ENCODE measurements at places on chromosomes 1 and 21.

DNA sequence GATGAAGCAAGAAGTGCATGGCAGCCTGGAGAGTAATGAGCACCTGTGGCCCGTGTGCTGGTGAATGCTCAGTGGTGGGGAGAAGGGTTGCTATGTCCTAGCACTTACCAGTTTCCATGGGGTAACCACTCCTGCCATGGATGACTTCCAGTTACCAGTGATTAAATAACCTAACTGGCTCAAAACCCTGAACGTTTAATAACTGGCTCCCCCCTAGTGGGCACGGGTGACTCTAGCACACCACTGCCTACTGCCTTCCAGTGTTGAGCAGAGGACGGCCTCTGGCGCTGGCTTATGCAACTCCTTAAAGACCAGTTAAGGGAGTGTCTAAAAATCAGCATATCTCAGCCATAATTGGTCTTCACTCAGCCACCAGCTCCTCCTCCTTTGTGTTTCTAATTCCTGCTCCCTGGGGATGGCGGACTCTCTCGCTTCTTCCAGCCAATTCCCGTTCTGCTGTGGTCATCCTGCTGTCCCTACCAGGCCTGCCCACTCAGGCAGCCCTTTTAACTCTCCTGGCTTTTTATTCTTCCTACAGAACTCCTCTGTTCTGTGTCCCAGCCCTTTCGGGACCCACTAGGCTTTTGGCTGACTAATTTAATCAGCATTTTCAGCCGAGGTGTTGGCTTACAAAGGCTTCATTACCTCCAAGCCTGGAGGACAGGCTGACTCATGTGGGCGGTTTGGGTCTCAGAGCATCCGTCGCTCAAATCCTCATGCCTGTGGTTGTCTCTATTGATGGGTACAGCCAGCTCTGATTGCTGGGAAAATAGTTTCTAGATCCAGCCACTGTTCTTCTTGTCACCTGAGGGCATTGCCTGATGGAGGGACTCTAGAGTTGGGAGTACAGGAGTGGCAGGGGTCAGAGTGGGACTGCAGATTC, 332.4 kb downstream of the CAMTA1 start:
- peak; percentile 54 for DNase-seq

DNA sequence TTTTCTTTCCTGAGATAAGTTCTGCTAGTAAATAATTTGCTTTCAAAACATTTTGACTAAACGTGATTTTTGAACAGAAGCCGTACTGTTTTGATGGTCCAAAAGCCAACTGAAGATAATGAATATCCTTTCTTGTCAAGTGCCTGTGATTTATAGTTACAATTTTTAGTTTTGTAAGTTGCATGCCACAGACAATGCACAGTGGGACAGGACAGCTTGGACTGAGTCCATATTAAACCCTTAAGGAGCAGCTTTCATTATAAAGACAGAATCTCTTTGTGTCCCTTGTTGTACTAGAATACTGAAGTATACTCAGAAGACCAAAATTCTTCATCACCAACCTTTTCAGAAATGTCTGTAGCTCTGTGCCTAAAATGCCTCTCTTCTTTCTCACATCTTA, 92.2 kb downstream of the LTN1 start:
- DNase-seq = no peak

DNA sequence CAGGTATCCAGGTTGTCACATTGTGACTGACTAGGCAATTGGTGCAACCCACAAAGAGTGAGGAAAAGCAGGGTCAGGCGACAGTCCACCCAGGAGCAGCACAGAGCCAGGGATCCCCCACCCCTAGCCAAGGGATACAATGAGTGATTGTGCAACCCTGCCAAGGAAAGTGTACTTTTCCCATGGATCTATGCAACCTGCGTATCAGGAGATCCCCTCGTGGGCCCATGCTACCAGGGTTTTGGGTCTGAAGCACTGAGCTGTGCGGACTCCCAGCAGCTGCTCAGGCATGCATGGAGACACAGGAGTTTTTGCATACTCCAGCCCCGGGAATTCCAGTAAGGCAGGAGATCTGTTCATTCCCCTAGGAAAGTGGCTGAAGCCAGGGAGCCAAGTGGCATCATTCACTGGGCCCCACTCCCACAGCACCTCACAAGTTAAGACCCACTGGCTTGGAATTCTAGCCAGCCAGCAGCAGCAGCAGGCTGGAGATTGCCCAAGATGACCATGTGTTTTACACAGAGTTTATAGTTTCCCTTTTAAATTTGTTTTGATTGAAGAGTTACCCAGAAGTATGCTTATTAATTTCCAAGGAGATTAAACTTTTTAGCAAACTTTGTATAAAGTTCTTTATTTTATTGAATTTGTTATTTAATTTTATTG, 136.0 kb downstream of the LTN1 start:
- no peak for DNase-seq

- no peak for DNase-seq
Measured at GRCh38 chr1:245247801-245248200, 93.0 kb downstream of the KIF26B start.

DNA sequence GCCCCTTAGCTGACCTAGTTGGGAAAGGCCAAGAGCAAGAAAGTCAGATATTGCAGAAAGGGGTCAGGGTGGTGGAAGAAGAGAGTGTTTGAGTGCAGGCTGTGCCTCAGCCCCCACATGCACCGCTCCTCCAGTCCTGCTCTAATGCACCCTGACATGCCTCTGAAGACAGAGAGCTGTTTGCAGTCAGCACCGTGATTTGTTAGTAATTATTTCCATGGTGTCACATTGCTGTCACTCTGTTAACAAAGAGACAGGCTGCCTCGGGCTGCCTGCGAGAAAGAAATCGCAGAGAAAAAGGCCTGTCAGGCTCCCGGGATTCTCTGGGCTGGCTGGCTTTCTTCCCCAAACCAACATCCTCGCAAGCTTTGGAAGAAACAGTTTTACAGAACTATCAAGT, 58.3 kb downstream of the ERI3 start:
- DNase-seq = no peak

All from SHP77 treated with DMSO at 0.1 percent for 48 hours (cell line).